ENCODE measurements at places on chromosomes 13 and 19. TPM values are rescaled to one million over a fixed set of nuclear protein-coding genes. Genes with fewer than 3 reads are reported as not detected.

- no peak for DNase-seq
These were observed 9.3 kb downstream of the FAM124A start for GRCh38 chr13:51231456-51231855.

DNA sequence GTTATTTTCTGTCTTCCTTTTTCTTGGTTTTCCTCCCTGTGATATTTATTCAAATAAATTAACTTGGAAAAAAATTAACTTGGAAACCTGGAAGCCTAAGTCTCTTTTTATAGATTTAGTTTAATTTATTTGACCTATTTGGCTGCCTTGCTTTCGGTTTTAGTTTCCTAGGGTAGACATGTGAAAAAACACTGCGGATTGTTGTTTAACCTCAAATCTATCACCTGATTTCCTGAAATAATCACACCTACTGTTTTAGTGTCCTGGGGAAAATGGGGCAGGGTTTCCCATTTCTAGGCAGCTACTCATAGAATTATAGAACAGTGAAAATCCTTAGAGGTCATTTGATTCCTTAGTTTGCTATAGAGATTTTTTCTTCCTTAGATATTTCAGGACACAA lies 412.4 kb downstream of the PCDH17 start:
- no peak for DNase-seq

The SLC25A41 gene
- polyA plus RNA-seq = 0.95 TPM

The HS6ST3 gene
- 0.04 TPM for polyA plus RNA-seq

Measured in left lung (tissue), 14 donors.